ENCODE measurements at places on chromosomes 2 and 18.

DNA sequence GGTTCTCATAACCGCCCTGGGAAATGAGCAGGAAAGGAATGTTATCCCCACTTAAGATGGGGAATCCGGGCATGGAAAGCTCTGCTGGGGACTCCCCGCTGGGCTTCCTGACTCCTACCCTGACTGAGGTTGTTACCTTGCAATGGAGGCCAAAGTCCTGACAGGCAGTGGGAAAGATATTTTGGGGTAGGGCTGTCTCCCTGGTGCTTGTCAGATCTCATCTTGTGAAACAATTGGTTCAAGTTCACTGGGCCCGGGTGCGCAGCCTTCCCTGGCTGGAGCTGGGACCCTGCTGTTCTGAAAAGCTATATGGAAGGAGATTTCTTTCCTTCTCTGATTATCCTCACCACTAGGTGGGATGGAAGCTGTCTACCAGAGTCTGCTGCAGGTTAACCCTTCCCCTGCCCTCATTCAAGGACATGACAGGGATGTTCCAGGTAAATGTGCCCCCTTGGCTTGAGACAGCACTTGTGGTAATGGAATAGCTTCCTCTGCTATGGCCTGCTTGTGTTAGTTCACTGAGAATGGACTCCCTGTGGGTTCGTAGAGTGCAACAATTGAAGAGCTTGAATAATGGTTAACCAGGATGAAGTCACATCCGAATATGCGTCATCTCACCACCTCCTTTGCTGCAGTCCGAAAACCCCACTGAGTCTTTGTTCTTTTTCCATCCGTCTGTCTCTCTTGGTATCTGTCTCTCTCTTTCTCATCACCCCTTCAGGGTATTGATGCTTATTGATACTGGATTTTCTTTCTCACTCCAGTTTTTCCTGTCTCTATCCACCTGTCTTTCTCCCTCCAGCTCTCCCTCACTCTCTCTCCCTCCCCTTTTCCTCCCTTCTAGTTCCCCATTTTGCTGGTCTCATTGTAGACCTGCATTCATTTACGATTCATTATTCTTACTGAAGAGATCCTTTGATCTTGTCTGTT, 67.8 kb upstream of the EPAS1 start:
- DNase-seq, result no peak

GRCh38 chr2:180289627-180290026, 282.5 kb upstream of the CWC22 start:
- DNase-seq, result no peak

- DNase-seq, result no peak
These were observed 56.7 kb downstream of the SF3B1 start for GRCh38 chr2:197378086-197378485.

DNA sequence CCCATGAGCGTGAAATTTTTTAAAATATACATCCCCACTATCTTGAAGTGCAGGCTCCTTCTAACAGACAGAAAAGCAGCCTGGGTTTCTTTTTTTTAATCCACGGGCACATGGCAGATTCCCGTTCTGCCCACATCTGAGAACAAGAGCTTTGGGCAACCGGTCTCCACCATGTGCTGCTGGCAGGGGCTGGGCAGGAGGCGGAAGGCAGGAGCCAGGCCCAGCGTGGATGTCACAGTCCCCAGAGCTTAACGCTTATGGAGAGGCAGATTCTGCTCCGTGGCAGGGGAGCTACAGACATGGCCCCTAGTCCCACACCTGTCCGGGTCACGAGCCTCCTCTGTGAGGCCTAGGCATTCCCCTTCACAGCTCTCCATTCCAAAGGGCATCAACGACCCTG, 503.0 kb upstream of the MYT1L start:
- DNase-seq, result no peak

DNA sequence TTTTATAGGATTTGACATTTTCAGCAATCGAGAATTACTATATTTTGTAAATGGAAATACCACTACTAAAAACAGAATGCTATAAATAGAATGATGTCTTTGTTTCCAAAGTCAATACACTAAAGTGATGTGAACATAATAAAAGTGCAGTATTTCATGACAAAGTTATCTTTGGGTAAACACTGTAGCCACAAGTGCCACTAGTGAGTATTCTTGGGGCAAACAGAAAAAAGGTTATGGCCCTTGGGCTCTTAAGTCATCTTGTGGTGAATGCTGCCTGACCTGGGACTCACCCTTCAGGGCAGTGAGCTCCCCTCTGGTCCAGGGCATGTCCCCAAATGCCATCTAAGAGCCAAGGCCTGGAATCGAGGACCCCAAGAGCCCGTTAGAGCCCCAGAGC, 99.2 kb upstream of the KYNU start:
- no peak for DNase-seq

- DNase-seq, result no peak
These were observed 16.0 kb upstream of the ATP8B1 start for GRCh38 chr18:57819119-57819518.
